ENCODE measurements at places on chromosomes 13 and 19.

DNA sequence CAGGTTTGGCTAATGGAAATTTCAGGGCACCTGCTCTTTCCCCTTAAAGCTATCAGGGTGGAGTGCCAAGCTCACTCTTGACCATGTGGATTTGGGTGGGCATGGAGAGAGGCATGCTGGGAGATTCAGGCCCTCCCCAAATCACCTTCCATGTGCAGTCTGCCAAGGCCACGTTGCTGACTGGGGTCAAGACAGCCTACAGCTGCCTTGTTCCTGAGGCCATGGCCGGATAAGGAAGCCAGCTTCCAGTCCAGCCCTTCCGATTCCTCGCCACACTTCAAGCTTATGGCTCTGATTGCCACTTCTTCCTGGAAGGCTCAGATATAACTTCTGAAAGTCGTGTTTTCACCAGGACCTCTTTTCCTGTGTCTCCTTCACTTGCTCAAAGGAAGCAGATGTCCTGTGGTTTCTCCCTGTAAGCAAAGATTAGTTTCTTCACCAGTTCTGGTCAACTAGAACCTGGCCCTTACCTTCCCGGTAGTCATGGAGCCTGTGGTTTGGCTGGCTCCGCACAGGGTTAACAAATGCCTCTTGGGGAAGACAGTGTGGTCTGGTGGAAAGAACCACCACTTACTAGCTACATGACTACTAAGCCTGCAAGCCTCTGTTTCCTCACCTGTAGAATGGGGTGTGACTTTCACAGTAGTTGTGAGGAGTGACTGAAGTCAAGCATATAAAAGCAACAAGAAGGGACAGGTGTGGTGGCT, 16.1 kb upstream of the TPT1 start:
- DNase-seq = no peak

- no peak for DNase-seq
These were observed 621.6 kb downstream of the GPC6 start for GRCh38 chr13:93848247-93848646.

- DNase-seq = no peak
These were observed 3.6 kb upstream of the N4BP2L2 start for GRCh38 chr13:32542221-32542620.

GRCh38 chr13:20404488-20405222, 121.0 kb downstream of the CRYL1 start:
- peak; percentile 85 for DNase-seq

DNA sequence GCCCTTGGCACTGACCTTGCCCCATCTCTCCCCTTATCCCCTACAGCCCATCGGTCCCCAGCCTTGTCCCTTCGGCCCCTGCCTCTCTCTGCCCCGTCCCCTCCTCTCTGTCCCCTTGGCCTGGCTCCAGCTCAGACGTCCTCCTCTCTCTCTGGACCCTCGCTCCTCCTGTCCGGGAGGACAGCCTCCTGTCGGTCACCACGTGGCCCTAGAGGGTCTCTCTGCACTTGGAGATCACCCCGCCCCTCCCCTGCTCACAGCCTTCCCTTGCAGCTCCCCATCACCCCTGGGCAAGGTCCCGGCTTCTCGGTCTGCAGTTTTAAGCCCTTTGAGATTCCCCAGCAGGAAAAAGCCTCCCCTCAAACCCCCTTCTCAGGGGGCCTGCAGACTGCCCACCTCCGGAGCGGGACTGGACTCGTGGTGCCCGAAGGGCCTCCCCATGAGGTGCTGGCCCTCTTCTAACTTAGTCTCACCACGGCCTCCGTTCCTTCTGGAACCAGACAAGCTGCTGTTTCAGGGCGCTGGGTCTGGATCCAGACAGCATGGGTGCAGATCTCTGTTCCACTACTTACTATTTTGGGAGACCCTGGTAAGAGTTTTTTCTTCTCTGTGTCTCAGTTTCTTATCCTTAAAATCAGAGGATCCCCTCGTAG, 3.3 kb upstream of the KLK15 start:
- DNase-seq = no peak

- DNase-seq = peak; percentile 17
These were observed 105.6 kb upstream of the SERP2 start for GRCh38 chr13:44267980-44268379.

DNA sequence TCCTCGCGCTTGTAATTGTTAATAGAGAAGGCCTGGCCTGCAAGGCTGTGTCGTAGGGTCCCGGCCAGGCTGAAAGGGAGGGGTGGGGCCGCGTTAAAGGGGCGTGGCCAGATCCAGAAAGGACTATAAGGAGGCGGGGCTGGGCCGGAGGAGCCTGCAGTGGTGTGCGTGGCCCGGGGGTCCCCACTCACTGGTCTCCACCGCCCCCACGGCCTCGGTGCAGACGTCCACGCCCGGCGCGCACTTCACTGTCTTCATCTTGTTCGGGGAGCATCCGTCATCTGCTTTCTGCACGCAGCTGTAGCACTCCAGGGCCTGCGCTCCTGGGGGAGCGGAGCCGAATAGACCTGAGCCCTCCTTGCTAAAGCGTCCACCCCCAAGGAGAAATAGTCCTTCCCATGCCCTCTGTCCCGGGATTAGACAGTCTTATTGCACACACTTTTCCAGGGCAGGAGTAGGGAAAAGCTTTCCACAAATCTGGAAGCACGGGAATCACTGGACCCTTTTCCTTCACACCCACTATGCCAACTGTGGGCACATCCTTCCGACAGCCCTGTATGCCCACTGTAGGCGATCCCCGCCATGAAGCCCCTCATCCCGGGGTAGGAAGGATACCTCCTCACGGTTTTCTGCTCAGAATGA, 1.2 kb downstream of the LYPD3 start:
- DNase-seq = no peak

DNA sequence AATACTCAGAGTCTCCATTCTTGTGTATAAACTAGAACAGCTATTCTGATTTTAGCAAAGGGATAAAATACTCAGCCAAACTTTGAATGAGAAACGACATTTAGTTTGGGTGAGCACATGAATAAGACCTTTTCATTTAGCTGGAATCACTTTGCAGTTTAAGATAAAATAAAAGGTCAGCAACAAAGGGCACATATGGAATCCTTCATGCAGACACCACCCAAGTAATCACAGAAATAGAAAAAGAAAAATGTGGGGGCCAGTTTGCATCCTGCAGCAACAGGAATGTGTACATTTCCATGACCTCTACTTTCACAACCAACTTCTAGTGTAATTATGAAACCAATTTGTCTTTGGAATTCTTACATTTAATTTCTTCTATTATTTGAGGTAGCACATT, 1637.4 kb downstream of the PCDH9 start:
- no peak for DNase-seq

GRCh38 chr19:22052644-22053013, 345 bp downstream of the ZNF257 start:
- DNase-seq = no peak

DNA sequence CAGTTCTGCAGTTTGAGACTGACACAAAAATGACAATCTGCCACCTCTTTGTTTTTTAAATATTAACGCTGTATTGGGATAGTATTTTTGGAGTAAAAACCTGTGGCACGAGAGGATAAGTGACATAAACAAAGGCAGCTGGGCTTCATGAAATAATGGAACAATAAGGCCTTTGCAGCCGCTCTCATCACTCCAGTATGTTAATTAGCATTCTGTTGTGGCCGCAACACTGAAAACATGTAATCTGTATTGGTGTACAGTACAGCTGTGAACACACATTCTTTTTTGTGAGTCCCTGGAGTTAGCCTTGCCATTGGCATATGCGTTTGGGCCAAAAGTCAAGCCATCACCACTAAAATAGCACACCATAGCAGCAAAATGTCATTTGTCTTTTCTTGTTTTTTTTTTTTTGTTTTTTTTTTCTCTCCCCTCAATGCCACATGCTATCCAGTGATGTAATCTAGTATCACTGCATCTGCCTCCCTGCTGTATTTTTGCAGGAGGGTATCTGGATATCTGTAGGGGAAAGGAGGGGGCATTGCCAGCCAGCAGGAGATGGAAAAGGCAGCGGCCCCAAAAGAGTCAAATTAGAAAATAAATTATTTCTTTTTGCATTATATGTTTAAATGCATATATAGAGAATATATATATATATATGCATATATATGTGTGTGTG, 885 bp upstream of the ZNF536 start:
- no peak for DNase-seq

GRCh38 chr13:112583592-112584277, 4.2 kb downstream of the TUBGCP3 start:
- no peak for DNase-seq

- no peak for DNase-seq
These were observed 130.6 kb downstream of the COG6 start for GRCh38 chr13:39786091-39786490.

DNA sequence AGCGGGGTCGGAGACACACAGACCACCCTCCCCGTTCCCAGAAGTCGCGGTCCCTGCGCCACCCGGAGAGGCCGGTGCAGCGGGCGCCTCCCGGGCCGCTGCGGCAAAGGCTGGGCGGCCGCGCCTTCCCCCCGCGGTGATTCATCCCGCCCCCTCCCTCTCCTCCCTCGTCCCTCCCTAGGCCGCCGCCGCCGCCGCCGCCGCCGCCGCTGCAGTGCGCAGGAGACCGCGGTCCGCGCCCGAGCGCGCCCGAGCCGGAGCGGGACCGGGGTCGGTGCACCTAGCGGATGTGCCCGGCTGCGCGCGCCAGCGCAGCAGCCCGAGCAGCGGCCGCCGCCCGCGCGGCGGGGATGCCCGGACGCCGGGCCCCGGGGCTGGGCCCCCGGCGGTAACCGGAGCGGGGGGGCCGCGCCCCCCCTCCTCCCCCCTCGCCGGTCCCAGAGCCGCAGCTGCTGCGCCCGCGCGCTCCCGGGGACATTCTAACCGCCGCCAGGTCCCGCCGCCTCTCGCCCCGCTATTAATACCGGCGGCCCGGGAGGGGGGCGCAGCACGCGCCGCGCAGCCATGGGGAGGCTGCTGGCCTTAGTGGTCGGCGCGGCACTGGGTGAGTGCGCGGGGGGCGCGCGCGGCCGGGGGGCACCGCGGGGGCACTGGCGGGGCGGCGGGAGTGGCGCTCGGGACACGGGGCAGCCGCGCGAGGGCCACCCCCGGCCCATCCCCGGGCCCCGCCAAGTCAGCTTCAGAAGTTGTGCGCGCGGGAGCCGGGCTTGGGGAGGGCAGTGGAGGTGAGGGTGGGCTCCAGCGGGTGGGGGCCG, at the start of gene SCN1B:
Gene SCN1B, plus strand, starts transcription at position 214 of the 815 bp plus-strand sequence. Its CDS starts 351 bp downstream, at position 565.
- peak; percentile 55 for DNase-seq

- DNase-seq = no peak
These were observed 216.4 kb downstream of the SLITRK5 start for GRCh38 chr13:87887459-87888123.

GRCh38 chr19:29690842-29691241, 24.2 kb downstream of the C19orf12 start:
- peak; percentile 25 for DNase-seq

DNA sequence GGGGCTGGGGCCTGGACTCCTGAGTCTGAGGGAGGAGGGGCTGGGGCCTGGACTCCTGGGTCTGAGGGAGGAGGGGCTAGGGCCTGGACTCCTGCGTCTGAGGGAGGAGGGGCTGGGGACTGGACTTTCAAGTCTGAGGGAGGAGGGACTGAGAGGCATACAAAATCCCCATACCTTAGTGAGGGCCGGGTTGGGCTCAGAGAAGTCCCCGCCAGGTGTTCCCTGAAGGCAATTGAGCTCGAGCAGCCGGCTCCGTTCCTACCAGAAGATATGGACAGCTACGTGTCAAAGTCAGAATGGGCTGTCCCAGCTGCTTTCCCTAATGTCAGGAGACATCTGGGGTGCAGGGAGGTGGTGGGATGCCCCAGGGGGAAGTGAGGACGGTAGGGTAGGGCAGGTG, 9.5 kb downstream of the PHLDB3 start:
- DNase-seq = peak; percentile 66

- peak; percentile 95 for DNase-seq
These were observed at the start of gene PIP5K1C for GRCh38 chr19:3700242-3701032. Gene PIP5K1C, minus strand, starts transcription at chr19:3700468. Its CDS starts 78 bp downstream, at chr19:3700390.

DNA sequence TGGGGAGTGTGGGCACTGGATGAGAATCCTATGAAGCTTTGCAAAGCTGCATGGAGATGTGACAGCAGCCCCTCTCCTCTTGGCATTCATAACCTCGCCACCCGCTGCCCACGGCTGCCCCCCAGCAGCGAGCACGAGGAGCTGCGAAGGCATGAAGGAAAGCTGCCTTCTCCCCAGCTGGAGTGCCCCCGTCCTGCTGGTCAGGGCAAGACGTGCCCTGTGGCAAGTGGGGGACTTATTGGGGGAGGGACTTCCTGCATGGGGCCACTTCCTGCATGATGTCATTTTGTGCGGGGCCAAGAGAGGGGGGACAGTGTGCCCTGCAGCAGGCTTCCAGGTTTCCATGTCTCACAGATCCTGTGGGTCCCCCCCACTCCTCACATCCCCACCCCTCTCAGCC, 85.9 kb downstream of the TSHZ3 start:
- no peak for DNase-seq

DNA sequence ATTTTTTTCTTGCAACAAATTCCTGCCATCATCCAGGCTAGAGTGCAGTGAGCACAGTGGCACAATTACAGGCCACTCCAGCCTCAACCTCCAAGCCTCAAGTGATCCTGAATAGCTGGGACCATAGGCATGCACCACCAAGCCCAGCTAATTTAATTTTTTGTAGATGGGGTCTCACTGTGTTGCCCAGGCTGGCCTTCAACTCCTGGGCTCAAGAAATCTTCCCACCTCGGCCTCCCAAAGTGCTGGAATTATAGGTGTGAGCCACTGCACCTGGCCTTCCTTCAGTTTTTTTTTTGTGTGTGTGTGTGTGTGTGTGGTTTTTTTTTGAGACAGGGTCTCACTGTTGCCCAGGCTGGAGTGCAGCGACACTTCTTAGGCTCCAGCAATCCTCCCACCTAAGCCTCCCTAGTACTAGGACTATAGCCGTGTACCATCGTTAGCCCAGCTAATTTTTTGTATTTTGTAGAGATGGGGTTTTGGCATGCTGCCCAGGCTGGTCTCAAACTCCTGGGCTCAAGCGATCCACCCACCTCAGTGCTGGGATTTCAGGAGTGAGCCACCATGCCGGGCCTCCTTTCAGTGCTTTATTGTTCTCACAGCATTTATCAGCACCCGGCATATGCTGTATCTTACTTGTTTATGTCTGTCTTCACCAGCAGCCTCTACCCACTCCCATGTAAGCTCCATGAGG, 5.9 kb upstream of the SRRM5 start:
- no peak for DNase-seq

GRCh38 chr13:110397436-110398115, 90.5 kb downstream of the COL4A2 start:
- DNase-seq = no peak

GRCh38 chr19:10744253-10744798, 26.4 kb downstream of the DNM2 start:
- DNase-seq = no peak

GRCh38 chr19:1471010-1471514, 8.0 kb downstream of the C19orf25 start:
- DNase-seq = no peak

GRCh38 chr19:46718934-46719622, 2.2 kb upstream of the PRKD2 start:
- DNase-seq = no peak

GRCh38 chr19:47226426-47227351, 4.3 kb downstream of the BBC3 start:
- DNase-seq = peak; percentile 49

- DNase-seq = no peak
These were observed 103.9 kb upstream of the SOX1 start for GRCh38 chr13:111963031-111963430.

GRCh38 chr19:48627201-48627864, 8.0 kb downstream of the SPHK2 start:
- no peak for DNase-seq

- no peak for DNase-seq
These were observed 18.3 kb upstream of the SIGLEC6 start for GRCh38 chr19:51549533-51550324.

GRCh38 chr19:14477418-14478112, 2.4 kb upstream of the PTGER1 start:
- no peak for DNase-seq

All from trophoblast cell (in vitro differentiated cells and primary cell).